Nephron progenitor cell (in vitro differentiated cells): ENCODE measurements at places on chromosomes 5 and 9.

GRCh38 chr5:159536646-159537045 is 206.4 kb upstream of the IL12B start:
- no peaks in the 10 kb centered on the region for H3K36me3 ChIP-seq
- no peak overlapping the region for H3K27ac ChIP-seq
- H3K27me3 ChIP-seq: peaks cover 4% of the 10 kb centered on the region
- DNase-seq: no peak
- H3K4me3 ChIP-seq: no peak overlapping the region

- no peaks in the 10 kb centered on the region for H3K27me3 ChIP-seq
- H3K27ac ChIP-seq: no peak overlapping the region
- DNase-seq: no peak
- H3K4me3 ChIP-seq: no peak overlapping the region
- no peaks in the 10 kb centered on the region for H3K36me3 ChIP-seq
- peaks cover 37% of the 10 kb centered on the region for H3K4me1 ChIP-seq
These were observed 201.2 kb downstream of the NXNL2 start for GRCh38 chr9:88736136-88736637.

GRCh38 chr5:158852622-158853021 is 247.1 kb downstream of the EBF1 start:
- no peaks in the 10 kb centered on the region for H3K36me3 ChIP-seq
- H3K4me1 ChIP-seq: peaks cover 36% of the 10 kb centered on the region
- no peak for DNase-seq
- peaks cover 23% of the 10 kb centered on the region for H3K27me3 ChIP-seq
- H3K4me3 ChIP-seq: no peak overlapping the region

GRCh38 chr9:22041344-22041743 is 32.2 kb upstream of the CDKN2B start:
- no peak for DNase-seq
- no peak overlapping the region for H3K4me3 ChIP-seq
- peaks cover 13% of the 10 kb centered on the region for H3K27me3 ChIP-seq
- no peaks in the 10 kb centered on the region for H3K36me3 ChIP-seq
- H3K4me1 ChIP-seq: no peaks in the 10 kb centered on the region
